Fibroblast of lung (primary cell): ENCODE measurements at places on chromosomes 6 and 20. TPM values are rescaled to one million over a fixed set of nuclear protein-coding genes. Genes with fewer than 3 reads are reported as not detected.

DNA sequence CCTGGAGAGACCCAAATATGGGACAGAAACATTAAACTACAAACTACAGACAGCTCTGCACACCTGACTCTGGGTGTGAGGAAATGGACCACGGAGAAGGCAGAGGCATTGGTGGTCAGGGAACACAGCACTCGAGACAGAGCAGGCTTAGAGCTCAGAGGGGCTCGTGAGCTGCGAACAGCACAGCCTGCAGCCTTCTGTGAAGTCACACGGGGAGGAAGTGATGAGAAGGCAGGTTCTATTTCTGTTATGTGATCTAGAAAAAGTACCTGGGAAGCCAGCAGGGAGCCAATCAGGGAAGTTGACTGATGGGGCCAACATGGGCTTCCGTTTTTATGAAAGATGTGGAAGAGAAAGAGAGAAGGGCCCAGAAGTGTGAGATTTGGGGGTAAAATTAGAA is 88.9 kb upstream of the SNAP25 start:
- no peak for DNase-seq

DNA sequence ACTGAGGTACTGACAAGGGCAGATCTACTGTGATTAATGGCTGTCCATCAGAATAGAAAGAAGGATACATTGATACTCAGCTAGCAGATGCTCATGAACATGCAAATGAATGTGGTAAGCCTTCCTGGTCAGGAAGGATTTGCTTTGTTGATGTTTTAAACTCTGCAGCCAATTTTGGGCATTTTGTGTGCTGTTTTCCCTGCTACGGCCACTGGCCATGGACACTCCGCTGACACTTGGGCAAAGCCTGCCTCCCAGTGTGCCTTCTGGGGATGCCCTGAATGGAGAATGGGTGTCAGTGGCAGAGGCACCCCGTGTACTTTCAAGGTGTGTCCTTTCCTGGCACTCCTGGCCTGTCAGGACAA is 113.1 kb downstream of the SOBP start:
- no peaks in the 10 kb centered on the region for H3K36me3 ChIP-seq
- H3K27ac ChIP-seq = no peak overlapping the region
- DNase-seq = no peak
- no peaks in the 10 kb centered on the region for H3K27me3 ChIP-seq
- H3K4me3 ChIP-seq = no peak overlapping the region

GRCh38 chr20:63553251-63553932 is 567 bp upstream of the FNDC11 start:
- H3K27ac ChIP-seq = no peak overlapping the region
- DNase-seq = peak; percentile 88
- H3K27me3 ChIP-seq = peaks cover 4% of the 10 kb centered on the region
- no peaks in the 10 kb centered on the region for H3K36me3 ChIP-seq
- H3K4me1 ChIP-seq = no peaks in the 10 kb centered on the region
- peak overlapping the region; percentile 56 for H3K4me3 ChIP-seq

Gene TULP4
- 88.2 and 118 TPM in 2 replicates for total RNA-seq

Gene RNF39
- not detected in 2 replicates for total RNA-seq

Gene SNPH
- total RNA-seq = 9.5 and 18.5 TPM in 2 replicates

Gene KCNK16
- not detected in 2 replicates for total RNA-seq

DNA sequence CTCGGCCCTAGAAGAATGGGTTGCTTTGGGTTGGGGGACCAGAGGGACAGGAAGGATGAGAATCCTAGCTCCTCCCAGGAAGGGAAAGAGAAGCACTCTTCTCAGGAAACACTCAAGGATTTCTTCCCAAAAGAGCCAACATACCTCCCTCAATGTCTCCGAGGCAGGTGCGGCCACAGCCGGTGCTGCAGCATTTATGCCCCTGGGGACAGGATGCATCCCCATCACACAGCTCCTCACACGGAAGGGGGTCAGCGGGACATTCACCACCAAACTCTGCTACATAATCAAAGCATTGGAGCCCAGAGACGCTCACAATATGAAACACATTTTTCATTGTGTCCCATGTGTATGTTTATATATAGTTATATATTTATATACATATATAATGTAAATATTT is 14.8 kb downstream of the WFDC3 start:
- no peaks in the 10 kb centered on the region for H3K36me3 ChIP-seq
- DNase-seq = no peak
- H3K27me3 ChIP-seq = no peaks in the 10 kb centered on the region
- peaks cover 32% of the 10 kb centered on the region for H3K4me1 ChIP-seq
- no peak overlapping the region for H3K27ac ChIP-seq
- no peak overlapping the region for H3K4me3 ChIP-seq
